ENCODE measurements at places on chromosomes 1 and 21.

DNA sequence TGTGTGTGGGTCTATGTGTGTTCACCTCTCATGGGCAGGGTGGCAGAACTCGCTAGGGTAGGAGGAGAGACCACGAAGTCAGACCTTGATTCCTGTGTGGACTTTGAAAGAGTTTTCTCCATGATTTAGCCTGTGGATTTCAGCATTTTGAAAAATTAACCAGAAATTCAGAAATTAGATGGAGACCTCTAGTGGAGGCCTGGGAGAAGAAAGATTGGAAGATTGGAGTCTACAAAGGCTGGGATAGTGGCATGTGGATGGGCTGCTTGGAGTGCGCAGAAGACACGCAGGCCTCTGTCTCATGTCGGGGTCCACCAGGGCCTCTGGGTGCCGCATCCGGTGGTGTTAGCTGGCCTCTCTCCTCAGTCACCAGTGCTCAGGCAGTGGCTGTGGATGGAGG, 18.9 kb upstream of the IGSF5 start:
- DNase-seq, result no peak

- DNase-seq, result no peak
Observed at GRCh38 chr1:25737130-25737529, 62.9 kb upstream of the SELENON start.

GRCh38 chr1:244830639-244831038, 4.8 kb upstream of the COX20 start:
- DNase-seq, result no peak

DNA sequence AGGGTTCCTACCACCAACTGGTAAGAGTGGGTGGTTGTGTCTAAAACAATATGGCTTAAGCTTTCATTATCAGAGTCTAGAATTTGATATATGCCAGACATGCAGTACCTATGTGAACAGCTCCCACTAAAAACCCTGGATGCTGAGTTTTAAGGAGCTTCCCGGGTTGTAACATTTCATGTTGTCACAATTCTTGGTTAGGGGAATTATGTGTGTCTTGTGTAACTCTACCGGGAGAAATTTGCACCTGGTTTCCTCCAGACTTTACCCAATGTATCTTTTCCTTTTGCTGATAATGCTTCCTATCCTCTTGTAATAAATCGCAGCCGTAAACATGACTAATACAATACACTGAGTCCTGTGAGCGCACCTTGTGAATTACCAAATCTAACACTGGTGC, 48.3 kb downstream of the ARID4B start:
- DNase-seq, result no peak

- no peak for DNase-seq
Observed at GRCh38 chr21:21468003-21468402, 469.8 kb downstream of the NCAM2 start.

Measured in stimulated activated CD4-positive, alpha-beta T cell treated with anti-CD3 and anti-CD28 coated beads, Interleukin-2, amount 100 ng/mL, for 4 hours (primary cell).